Bladder microvascular endothelial cell (primary cell): ENCODE measurements at places on chromosomes 11 and 22. TPM values are rescaled to one million over a fixed set of nuclear protein-coding genes. Genes with fewer than 3 reads are reported as not detected.

PIH1D2 gene
- total RNA-seq: 0.63 and 0.97 TPM in 2 replicates

OR8K3 gene
- not detected in 2 replicates for total RNA-seq

OR51B4 gene
- total RNA-seq: not detected in 2 replicates

ANO3 gene
- under 0.01 TPM in 1 of 2 replicates, not detected in the other for total RNA-seq

TRIM51 gene
- total RNA-seq: not detected in 2 replicates

OR6X1 gene
- not detected in 2 replicates for total RNA-seq

APOA4 gene
- not detected in 2 replicates for total RNA-seq

SLC29A2 gene
- 0.16 and 1.3 TPM in 2 replicates for total RNA-seq

DCDC1 gene
- under 0.01 TPM in 1 of 2 replicates, not detected in the other for total RNA-seq

C11orf86 gene
- not detected in 2 replicates for total RNA-seq

TMEM45B gene
- 0.16 and 1.6 TPM in 2 replicates for total RNA-seq

TMPRSS6 gene
- not detected in 2 replicates for total RNA-seq

ALDH3B1 gene
- 0.16 and 0.63 TPM in 2 replicates for total RNA-seq

OR8G1 gene
- total RNA-seq: not detected in 2 replicates

APOA5 gene
- total RNA-seq: not detected in 2 replicates

TMEM138 gene
- total RNA-seq: 5.5 and 16.6 TPM in 2 replicates

CARD18 gene
- total RNA-seq: not detected in 2 replicates

OR5P2 gene
- not detected in 2 replicates for total RNA-seq

PSMD13 gene
- 168 and 170 TPM in 2 replicates for total RNA-seq

FADD gene
- total RNA-seq: 42.9 and 49.3 TPM in 2 replicates

CSNK2A3 gene
- total RNA-seq: 0.81 and 7.4 TPM in 2 replicates

C22orf42 gene
- total RNA-seq: not detected in 2 replicates

MB gene
- not detected in 2 replicates for total RNA-seq

KRTAP5-11 gene
- not detected in 2 replicates for total RNA-seq

TEX54 gene
- total RNA-seq: not detected in 2 replicates

AGBL2 gene
- 0.31 and 0.32 TPM in 2 replicates for total RNA-seq

RGL4 gene
- total RNA-seq: not detected in 2 replicates

PTPRJ gene
- total RNA-seq: 0.32 and 0.44 TPM in 2 replicates

SMTN gene
- 150 and 177 TPM in 2 replicates for total RNA-seq

RIBC2 gene
- total RNA-seq: 0.44 and 0.65 TPM in 2 replicates

BTBD18 gene
- total RNA-seq: not detected in 2 replicates

CCDC89 gene
- 0.13 and 0.32 TPM in 2 replicates for total RNA-seq

SSTR3 gene
- not detected in 2 replicates for total RNA-seq

ARHGEF17 gene
- 16.2 and 49.5 TPM in 2 replicates for total RNA-seq

MS4A2 gene
- not detected in 2 replicates for total RNA-seq

SLC17A6 gene
- not detected in 2 replicates for total RNA-seq

CTSW gene
- total RNA-seq: under 0.01 TPM in 1 of 2 replicates, not detected in the other

RAB30 gene
- 7.3 and 20.5 TPM in 2 replicates for total RNA-seq

TBX1 gene
- total RNA-seq: 0.81 and 98.6 TPM in 2 replicates

ISX gene
- total RNA-seq: not detected in 2 replicates

ACO2 gene
- 57.8 and 111 TPM in 2 replicates for total RNA-seq

RPLP2 gene
- total RNA-seq: 246 and 250 TPM in 2 replicates

TSPAN18 gene
- 17.6 and 66.3 TPM in 2 replicates for total RNA-seq

OTOG gene
- total RNA-seq: not detected in 2 replicates
